NCI-H526 treated with DMSO at 0.1 percent for 48 hours (cell line): ENCODE measurements at places on chromosomes 1 and 21.

DNA sequence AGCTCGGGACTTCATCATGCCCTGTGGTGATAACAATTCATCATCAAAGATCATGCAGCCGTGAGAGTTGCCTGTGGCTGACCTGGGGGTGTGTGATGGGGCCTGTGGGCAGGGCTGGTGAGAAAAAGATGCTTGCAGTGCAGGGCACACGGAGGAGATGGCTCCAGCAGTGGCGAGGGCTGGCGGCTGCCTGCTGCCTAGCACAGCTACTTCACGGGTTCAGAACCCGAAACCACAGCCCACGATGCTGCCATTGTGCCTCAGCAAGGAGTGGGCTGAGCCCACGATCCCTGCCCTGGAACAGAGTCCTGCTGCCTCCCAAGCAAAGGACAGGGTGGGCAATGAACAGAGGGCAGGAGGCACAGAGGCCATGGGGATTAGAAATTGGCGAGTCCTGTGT, 631 bp upstream of the KRTAP10-9 start:
- no peak for DNase-seq

- DNase-seq, result no peak
Measured at GRCh38 chr1:198171667-198172540, 15.1 kb downstream of the NEK7 start.

GRCh38 chr1:32963746-32964460, 706 bp downstream of the RNF19B start:
- peak; percentile 67 for DNase-seq

- no peak for DNase-seq
Measured at GRCh38 chr1:60101516-60101915, 27.9 kb upstream of the C1orf87 start.

- no peak for DNase-seq
Measured at GRCh38 chr1:59178339-59179187, 118.3 kb upstream of the FGGY start.

DNA sequence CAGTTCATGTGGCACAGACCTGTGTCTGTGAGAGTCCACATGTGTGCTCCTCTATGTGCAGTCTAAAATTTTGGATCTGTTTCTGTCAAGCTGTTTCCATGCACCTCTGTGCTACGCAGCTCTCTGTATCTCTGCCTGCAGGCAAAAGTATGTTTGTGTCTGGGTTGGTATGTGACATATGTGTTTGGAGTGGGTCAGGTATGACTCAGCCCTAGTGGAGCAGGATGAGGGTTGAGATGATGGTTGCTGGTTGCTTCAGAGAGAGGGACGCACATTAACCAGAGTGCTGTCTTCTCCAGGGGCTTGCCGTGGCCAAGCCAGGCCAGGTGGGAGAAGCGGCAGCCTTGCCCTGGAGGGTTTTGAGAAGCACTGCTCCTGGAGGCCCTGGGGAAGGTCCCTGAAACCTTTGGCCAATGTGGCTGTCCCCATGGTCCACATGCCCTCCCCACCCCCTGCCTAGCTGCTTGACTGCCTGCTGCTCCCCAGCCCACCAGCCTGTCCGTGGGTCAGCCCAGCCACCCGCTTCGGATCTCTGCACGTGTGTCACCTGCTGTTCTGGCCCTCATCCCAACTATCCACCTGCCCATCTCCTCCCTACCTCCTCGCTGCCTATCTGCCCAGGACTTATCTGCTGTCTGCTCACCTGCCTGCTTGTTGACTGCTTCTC, 4.1 kb upstream of the EVA1B start:
- no peak for DNase-seq

DNA sequence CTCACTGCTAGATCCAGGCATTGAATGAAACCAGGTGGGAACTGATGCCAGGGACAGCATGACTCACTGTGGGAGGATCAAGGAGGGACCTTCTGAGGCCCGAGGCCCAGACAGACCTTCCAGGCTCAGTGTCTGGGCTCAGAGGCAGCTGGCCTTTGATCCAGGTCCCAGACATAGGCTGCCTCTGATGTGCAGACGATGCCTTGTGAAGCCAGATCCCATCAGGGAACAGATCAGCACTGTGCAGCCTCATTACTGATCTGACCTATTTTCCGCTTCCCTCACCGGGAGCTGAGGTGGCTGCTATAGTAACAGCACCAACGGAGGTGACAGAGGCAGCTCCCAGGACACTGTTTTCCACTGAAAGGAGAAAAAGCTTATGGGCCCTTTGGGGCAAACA, 399.5 kb downstream of the MATN1 start:
- DNase-seq, result no peak
